Activated CD4-positive, alpha-beta T cell treated with anti-CD3 and anti-CD28 coated beads, Interleukin-2, amount 50 U/mL, for 4 hours (primary cell): ENCODE measurements at places on chromosomes 3 and 15.

GRCh38 chr3:66270288-66270687 is 49.5 kb downstream of the SLC25A26 start:
- no peak for DNase-seq

DNA sequence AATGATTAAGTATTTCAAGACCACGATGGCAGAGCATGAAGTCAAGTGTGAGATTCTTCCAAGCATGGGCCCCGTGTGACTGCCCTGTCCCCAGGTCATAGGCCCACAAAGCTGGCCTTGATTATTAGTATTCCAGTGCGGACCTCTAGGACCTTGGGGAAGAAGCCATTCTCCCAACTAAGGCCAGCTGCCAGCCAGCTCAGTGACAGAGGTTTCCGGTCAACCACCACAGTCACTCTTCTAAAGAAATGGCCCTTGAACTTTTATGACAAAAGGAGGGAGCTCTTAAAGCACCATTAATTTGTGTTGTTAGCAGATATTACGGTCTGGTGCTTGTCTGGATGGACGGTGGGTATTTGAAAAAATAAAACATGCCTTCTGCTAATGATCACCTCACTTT is 28.0 kb downstream of the FAM3D start:
- DNase-seq: no peak

GRCh38 chr15:87369269-87369668 is 887.3 kb downstream of the NTRK3 start:
- DNase-seq: no peak

GRCh38 chr3:13081603-13082360 is 8.6 kb upstream of the IQSEC1 start:
- no peak for DNase-seq

DNA sequence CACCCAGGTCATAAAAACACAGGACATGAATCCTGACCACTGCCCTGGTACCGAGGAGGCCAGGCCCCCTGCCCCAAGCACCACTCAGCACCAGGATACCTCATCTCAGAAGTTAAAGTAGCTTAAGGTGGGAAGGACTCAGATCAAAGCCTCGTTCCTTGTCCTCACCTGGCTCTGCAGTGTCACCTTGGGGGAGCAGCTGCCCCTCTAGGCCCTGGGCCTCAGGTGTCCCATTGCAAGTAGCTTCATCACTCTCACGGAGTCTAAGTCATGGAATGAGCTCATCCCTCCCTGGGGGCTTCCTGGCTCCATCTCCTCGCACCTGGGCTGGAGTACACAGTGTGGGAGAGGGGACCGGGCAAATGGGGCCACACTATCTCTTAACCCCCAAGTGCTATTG is 148.0 kb downstream of the TPRA1 start:
- DNase-seq: no peak

DNA sequence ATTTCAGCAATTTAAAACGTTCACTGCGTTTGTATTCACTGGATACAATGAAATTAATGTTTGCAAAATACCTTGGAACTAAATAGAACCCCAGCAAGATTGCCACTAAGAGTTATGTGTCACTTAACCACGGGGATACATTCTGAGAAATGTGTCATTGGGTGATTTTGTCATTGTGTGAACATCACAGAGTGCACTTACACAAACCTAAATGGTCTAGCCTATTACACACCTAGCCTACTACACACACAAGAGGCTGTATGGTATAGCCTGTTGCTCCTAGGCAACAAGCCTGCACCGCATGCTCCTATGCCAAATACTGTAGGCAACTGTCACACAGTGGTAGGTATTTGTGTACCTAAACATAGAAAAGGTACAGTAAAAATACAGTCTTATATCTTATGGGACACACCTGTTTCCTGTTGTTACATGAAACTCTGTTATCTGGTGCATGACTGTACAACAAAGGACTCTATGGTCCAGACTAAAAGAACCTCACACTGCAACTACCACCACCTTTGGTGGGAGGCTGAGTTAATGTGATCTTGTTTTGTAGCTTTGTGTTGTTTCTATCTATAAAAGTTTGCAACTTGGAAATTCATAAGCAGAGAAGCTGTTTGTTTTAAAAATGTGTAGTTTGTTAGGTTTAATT is 92.2 kb upstream of the NTRK3 start:
- DNase-seq: no peak

DNA sequence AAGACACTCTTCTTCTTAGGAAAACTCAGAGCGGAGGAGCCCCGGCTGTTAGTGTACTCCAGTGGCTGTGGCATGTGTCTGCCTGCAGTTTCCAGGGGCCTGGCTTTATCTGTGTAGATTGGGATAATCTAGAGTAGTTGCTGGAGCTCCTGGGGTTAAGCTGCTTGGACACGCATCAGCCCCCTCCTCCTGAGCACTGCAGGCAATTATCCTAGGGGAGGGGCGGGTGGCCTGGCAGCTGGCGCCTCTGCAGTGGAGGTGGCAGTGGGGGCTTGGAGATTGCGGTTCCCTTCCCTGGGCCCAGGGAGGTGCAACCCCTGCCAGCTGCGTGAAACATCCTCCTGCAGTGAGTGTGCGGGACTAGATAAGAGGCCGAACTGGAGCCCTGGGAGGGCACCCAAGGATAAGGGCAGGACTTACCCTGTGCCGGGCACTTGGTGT is 68.2 kb downstream of the EFCAB12 start:
- DNase-seq: no peak

DNA sequence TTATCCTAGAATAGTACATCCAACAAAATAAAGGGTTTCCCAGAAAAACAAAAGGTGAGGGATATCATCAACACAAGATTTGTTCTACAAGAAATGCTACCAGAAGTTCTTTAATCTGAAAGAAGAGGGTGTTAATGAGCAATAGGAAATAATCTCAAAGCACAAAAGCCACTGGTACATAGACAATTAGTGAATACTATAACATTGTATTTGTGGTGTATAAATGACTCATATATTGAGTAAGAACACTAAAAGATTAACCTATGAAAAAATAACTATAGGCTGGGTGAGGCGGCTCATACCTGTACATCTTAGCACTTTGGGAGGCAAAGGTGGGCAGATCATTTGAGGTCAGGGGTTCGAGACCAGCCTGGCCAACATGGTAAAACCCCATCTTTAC is 210.2 kb upstream of the SLITRK3 start:
- no peak for DNase-seq

- DNase-seq: no peak
Measured at GRCh38 chr3:127743351-127744252, 70.8 kb downstream of the ABTB1 start.
